ENCODE measurements at places on chromosomes 6 and 20.

- DNase-seq, result no peak
Observed at GRCh38 chr20:60063739-60064380, 105.6 kb downstream of the CDH26 start.

GRCh38 chr6:68108233-68108835 is 526.7 kb upstream of the ADGRB3 start:
- DNase-seq, result no peak

DNA sequence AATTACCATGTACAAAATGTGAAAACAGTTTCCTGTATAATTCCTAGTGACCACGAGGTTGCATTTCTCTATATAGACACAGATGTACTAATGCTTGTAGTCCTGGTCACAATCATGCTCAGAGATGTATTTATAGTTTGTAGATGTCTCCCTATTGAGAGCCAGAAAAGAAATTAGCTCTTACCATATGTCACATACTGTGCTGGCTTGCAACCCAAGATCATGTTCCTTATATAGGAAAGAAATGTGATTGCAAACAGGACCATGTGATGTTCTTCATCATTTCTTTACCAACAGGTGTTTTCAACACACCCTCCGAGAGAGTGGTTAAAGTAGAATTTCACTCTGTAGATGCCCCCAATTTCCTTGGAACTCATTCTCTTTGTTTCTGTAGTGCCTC is 369.4 kb downstream of the CBLN4 start:
- no peak for DNase-seq

DNA sequence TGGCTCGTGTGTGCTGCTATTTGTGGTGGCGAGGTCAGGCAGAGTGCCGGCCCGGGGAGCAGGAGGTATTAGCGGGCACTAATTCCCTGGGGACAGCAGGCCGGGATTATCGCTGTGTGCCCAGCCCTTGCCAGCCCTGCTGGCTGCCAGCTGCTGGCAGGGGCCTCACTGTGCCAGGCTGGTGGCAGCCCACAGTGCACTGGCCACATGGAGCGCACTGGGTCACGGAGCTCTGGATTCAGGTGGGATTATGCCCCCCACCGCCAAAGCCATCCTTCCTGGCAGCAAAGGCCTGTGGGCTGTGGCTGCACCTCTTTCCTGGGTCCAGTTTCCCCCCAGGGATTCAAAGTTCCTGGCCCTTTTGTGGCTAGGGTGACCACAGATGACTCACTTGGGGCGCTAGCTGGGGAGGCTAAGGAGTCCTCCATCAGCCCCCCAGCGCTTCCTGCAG is 59.7 kb downstream of the YTHDF1 start:
- peak; percentile 66 for DNase-seq

DNA sequence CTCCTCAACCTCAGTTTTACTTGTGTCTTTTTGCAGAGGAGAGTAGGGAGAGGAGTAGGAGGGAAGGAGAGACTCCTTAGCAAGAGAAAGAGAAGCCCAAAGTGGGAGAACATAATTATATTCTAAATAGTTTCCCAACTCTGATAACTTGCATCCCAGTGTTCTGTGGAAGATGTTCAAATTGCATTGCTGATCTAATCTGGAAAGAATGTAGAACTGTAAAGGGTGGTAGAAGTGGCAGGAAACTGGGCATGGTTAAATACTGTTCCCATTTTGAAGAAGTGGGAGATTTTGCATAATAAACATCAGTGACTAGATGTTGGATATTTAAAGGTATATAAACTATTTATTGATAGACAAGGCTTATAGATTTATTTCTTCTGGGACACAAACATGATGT is 42.6 kb upstream of the HMGN3 start:
- no peak for DNase-seq

DNA sequence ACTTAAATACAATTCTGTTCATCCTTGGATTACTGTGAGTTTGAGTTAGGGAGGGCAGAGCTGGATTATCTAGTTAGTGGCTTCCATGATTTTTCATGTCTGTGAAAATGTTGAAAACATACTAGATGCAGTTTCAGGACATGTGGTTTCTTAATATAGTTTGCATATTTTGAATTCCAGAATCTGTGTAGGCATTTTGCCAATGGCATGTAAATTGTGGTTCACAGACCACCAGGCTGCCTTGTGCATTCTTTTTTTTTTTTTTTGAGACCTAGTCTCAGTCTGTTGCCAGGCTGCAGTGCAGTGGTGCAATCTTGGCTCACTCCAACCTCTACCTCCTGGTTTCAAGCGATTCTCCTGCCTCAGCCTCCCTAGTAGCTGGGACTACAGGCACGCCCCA is 42.8 kb downstream of the CDC5L start:
- DNase-seq, result no peak

DNA sequence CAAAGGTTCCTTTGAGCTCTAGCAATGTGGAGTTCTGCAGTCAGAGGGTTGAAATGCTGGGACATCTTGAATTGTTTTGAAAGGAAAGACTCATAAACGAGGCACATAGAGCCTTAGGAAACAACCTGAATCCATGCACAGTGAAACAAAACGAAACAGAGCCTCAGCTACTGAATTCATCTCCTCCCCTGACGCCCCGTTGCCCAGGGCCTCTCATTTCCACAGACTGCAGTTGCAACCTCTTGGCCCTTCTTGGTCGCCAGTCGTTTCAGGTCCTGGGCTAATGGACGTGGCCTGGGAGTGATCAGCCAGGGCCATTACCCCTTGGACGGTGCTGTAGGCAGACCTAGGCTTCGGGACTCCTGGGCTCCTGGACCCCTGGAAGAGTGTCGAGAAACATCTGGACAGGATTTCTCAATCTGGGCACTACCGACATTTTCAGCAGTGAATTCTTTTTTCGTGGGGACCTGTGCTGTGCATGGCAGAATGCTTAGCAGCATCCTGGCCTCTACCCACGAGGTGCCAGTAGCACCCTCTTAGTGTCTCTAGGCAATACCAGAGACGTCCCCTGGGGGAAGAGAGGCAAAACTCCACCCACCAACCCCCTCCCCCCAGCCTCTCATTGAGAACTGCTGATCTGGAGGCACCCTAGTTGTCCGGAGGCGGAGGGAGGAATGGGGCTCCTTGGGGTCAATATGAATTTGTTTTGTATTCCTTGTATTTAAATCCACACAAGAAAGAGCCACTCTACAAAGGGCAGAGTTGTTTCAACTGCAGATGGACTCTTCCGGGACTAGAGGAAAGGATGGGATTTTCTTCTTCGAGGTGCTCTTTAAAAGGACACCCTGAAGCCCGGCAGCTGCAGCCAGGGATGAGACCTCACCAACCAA is 50.2 kb downstream of the TMEM242 start:
- DNase-seq, result no peak

- no peak for DNase-seq
Observed at GRCh38 chr6:11067348-11067747, 23.2 kb upstream of the ELOVL2 start.

GRCh38 chr20:62320581-62321354 is 18.0 kb downstream of the ADRM1 start:
- no peak for DNase-seq

- DNase-seq, result no peak
Observed at GRCh38 chr6:54286141-54286540, 22.1 kb upstream of the TINAG start.

DNA sequence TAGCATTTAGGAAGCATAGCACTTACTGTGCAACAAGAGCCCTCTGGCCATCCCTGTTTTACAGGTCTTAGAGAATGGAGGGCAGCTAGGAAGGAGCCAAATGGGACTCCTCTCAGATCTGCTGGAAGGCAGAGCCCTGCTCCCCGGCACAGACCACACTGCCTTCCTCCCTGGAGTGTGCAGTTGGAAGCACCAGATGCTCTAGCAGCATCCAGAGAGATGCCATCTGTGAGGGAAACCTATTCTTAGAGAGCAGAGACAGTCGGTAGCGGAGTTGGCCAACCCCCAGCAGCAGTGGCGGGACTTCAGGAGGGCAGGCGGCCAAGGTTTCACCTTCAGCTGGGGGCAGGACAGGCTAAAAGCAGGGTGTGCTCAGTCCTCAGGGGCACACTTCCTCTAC is 16.7 kb upstream of the E2F1 start:
- DNase-seq, result no peak

DNA sequence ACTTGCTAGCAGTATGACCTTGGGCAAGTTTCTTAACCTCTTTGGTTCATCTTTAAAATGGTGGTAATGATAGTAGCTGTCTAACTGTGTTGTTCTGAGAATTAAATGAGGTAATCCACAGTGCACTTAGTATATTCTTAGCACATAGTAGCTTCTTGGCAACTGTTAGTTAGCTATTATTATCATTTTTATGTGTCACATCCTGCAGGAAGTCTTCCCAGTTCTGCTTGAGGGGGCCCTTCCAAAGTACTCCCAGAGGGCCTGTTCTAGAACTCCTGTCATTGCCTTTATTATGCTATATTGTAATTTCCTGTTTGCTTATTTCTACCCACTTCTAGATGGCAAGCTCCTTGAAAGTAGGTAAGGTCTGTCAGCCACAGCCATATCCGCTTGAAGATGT is 30.6 kb downstream of the ANKS1A start:
- DNase-seq, result no peak

GRCh38 chr6:45522486-45522885 is 144.8 kb upstream of the SUPT3H start:
- DNase-seq, result peak; percentile 36

- DNase-seq, result no peak
Observed at GRCh38 chr6:153595903-153596302, 443.1 kb upstream of the OPRM1 start.

Data from D721Med (cell line).